Dermis lymphatic vessel endothelial cell (primary cell): ENCODE measurements at places on chromosomes 4 and X. TPM values are rescaled to one million over a fixed set of nuclear protein-coding genes. Genes with fewer than 3 reads are reported as not detected.

Gene SOX3
- not detected in 2 replicates for total RNA-seq

Gene SULT1E1
- total RNA-seq = 0.22 and 0.52 TPM in 2 replicates

Gene IL21
- total RNA-seq = not detected in 2 replicates

Gene RAB9B
- total RNA-seq = 0.87 and 1.5 TPM in 2 replicates
